ENCODE measurements at places on chromosomes 6 and 20.

- no peak for DNase-seq
Measured at GRCh38 chr6:101747716-101748115, 354.2 kb downstream of the GRIK2 start.

- DNase-seq: no peak
Measured at GRCh38 chr6:81455641-81456040, 296.8 kb downstream of the TENT5A start.

- DNase-seq: no peak
Measured at GRCh38 chr20:35334311-35335101, 42.3 kb upstream of the FAM83C start.

DNA sequence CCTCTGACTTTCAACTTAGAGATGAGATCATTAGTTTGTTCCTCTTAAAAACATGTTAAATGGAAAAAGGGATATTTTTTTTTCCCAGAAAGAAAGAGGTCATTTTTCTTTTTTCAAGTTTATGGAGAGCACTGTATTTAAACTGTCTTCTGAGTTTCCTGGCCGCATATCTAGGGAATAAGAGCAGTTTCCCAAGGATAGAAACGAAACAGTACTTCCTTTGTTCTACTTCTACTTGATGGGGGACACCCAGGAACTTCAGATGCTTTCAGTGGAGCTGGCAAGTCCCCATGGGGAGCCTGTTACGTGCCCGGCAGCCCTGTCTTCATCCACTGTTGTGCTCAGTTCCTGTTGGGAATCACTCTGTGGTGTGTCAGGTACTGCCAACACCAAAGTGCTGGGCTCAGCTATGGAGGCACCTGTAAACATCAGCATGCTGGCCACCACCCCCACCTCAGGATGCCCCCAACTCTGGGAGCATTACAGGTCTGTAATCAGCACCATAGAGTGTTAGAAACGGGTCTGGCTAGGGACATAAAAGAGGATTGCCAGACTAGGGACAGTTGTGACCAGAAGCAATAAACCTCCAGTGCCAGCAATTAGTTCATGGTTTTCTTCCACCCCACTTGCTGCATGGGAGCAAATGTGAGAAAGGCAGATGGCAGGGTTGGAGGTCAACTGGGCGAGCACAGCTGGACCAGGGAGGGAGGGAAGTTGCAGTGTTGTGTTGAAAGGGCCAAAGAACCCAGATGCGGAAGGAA is 221.7 kb upstream of the ECI2 start:
- DNase-seq: no peak

- DNase-seq: peak; percentile 30
Measured at GRCh38 chr20:50464026-50464724, 46.0 kb upstream of the PTPN1 start.
